Heart right ventricle (tissue), 16 donors: ENCODE measurements at places on chromosomes 7 and 10.

DNA sequence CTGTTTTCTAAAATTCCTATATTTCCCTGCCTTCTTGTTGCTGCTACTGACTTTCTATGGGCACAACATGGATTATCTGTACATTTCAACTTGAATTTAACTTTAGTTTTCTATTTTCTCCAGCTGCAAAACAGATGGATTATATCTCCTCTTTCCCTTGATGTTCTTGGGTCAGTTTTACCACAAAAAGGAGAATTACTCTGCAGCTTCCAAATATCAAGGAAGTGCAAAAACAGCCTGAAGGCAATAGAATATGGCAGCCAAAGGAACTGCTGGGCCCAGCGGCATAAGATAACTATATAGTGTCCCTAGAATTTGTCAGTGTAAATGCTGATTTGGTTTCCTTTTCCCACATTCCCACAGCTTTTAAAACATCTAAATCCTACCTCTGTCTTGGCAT, 29.1 kb downstream of the CPED1 start:
- no peak for DNase-seq

- DNase-seq: no peak
Observed at GRCh38 chr7:144470078-144470477, 66.6 kb upstream of the NOBOX start.

GRCh38 chr10:34539533-34540315, 275.4 kb downstream of the PARD3 start:
- no peak for DNase-seq

GRCh38 chr7:149717481-149717880, 55.9 kb downstream of the ZNF467 start:
- DNase-seq: no peak
